ENCODE measurements at places on chromosomes 2 and 18.

DNA sequence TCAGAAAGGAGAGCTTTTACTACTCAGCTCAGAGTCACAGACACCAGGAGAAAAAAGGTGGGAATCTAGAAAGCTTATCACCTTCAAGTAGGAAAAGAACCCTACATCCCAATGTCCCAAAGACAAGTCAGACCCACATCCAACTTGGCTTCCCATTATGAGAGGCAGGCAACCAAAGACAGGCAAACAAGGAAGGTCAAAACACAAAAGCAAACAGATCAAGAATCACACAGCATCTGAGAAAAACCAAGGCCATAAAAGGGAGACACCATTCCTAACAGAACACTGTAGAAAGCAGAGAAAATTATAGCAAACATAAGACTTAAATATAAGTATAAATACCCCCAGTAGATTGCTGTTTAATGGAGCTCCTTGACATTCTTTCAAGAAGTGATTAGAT is 40.7 kb downstream of the SLC3A1 start:
- no peak for DNase-seq

- DNase-seq = peak; percentile 68
These were observed 37.0 kb downstream of the TPRKB start for GRCh38 chr2:73700131-73700611.

DNA sequence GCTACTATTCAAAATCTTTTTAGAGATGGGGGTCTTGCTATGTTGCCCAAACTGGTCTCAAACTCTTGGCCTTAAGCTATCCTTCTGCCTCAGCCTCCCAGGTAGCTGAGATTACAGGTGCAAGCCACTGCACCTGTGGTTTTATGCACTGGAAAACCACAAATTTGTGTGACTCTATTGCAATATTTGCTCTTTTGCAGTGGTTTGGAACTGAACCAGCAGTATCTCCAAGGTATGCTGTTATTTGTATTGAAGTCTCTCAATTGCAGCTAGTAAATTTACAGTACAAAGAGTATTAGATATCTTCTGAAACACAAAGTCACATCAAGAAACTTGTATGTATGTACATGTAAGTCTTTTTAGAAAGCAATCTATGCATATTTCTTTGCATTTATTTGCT is 46.2 kb downstream of the PPP4R1 start:
- no peak for DNase-seq

GRCh38 chr2:204051476-204051875 is 114.9 kb downstream of the ICOS start:
- no peak for DNase-seq

- DNase-seq = no peak
These were observed 304.8 kb downstream of the RND3 start for GRCh38 chr2:150182566-150183235.

DNA sequence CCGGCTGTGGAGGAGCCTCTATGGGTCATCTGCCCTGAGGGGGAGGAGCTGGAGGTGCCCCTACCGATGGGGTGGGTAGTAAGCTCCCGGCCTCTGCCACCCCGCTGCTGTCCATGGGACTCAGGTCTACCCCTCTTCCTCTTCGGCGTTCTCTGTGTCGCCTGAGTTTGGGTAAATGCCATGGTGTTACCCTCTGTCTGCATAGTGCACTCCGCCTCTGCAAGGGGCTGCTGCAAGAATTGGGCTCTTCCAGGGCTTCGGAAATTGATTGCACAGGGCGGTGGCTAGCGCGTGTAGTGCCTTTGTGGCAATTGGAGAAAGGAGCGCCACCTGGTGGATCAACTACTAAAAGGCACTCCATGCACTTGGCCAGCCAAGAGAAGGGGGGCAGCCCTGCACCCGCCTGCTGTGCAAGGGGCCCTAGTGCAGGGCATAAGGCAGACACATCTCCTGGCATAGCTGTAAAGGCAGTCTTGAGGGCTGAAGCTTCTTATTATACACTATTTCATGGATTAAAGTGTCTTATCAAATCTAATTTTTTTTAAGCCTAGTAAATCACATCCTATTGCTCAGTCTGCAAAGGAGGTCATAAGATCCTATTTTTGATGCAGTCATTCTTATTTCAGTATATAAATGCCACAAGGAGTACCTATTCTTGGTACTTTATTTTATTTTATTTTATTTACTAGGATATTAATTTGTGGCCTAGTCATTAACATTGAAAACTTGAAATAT is 308.9 kb downstream of the PDE11A start:
- DNase-seq = peak; percentile 80

GRCh38 chr18:23283916-23284430 is 148.7 kb downstream of the CABLES1 start:
- DNase-seq = no peak

DNA sequence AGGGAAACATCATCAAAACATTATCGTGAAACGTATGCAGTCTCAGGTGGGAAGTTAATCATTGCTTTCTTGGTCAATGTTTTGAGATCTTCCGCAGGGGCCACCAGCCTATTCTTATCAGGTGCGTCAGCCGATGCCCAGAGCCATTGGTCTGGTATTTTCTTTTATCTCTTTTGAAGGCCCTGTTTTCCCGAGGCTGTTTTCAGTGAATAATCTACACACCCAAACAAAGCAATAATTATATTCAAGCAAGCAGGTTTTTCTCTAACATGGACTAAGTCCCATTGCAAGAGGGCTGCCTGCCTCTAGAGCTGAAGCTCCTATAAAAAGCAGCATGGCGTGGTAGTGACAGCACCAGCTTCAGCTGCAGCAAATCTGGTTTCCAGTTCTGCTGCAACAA is 430.0 kb upstream of the ID2 start:
- no peak for DNase-seq

DNA sequence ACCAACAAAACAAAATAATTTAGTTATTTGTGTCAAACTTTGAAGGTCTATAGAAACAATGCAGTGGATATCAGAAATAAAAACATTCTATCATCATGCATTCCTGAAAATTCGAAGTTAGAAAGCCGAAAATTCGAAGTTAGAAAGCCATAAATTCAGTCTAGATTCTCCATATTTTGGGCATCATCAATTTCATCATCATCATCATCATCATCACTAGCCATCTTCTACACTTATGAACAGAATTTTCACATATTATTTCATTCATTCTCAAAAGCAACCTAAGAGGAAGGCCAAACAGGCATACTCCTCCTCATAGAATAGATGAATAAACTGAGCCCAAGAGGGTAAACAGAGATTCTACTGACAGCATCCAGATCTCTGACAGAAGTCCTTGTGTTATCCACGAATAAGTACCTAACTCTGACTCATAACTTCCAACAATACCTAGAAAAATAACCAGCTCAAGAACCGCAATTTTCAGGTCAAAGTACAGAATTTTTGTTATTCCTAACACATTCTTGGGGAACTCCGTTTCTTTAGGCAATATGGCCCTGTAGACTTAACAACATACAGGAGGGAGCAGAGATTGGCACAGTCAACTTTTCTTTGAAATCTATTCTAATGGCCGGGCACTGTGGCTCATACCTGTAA is 84.7 kb downstream of the TCF4 start:
- no peak for DNase-seq

GRCh38 chr2:179393481-179393880 is 128.8 kb upstream of the SESTD1 start:
- no peak for DNase-seq

DNA sequence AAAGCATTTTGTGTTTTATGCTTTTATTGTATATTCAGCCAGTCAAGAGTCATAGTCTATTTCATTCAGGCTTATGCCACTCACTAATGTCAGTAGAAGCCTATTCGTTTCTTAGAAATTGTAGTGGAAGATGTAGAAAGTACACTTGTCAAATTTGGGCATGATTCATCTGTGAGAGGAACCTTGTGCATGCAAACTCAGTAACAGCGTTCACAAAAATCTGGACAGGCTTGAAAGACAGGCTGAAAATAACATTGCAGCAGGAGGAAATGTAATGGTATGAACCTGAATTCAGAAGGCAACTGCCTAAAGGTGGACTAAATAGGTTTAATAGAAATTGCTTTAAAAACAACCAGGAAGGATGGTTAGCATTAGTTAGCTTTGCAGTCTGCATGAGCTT is 213.5 kb downstream of the CMPK2 start:
- DNase-seq = no peak

GRCh38 chr2:201228271-201228911 is 31.9 kb upstream of the CASP8 start:
- DNase-seq = no peak

- no peak for DNase-seq
These were observed 658.4 kb downstream of the NYAP2 start for GRCh38 chr2:226057914-226058313.

DNA sequence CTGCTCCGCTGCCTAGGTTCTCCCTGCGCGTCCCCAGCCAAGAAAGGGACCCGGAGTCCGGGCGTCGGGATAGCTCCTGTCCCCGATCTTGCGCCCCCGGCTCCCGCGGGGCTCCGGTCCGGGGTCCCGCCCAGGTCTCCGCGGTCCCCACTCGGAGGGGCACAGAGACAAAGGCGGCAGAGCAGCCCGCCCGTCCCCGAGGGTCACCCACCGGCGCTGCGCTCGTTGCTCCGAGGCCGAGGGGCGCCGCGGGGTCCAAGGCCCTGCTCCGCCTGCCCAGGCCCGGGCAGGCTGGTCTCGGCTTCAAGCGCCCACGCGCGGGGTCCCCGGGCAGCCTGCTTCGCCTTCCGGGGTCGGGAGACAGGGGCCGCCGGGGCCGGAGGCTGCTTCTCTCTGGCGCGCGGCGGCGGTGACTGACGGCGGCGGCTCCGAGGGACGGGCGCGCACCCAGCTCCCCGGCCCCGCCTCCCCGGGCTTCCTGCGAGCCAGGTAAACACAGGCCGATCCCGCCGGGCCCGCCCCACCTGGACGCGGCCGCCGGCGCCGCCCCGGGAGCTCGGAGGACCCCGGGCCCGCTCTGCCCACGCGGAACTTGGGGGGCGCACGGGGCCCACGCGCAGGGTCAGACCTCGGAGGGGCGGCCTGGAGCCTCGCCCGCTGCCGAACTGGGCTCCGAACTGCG is at the start of gene MBP:
Gene MBP, minus strand, starts transcription at position 415 of the 682 bp plus-strand sequence. CDS start 27,522 bp downstream, outside the sequence.
- peak; percentile 78 for DNase-seq

- DNase-seq = no peak
These were observed 153.8 kb downstream of the AQP4 start for GRCh38 chr18:26711756-26712155.

DNA sequence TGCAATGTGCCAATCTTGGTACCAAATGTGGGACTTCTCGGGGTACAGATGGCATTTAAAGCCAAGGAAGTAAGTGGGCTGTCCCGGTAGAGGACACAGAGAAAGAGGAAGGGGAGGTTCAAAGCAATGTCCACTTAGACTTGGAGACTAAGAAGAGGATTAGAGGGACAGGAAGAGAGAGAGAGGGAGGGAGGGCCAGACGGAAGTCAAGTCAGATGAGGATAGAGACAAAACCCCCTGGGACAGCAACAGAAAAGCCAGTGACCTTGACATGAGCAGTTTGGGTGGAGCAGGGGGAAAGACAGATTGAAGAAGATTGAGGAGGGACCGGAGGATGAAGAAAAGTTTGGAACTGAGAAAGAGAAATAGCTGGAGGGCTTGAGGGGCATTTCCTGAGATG is 164.5 kb downstream of the NCK2 start:
- no peak for DNase-seq

DNA sequence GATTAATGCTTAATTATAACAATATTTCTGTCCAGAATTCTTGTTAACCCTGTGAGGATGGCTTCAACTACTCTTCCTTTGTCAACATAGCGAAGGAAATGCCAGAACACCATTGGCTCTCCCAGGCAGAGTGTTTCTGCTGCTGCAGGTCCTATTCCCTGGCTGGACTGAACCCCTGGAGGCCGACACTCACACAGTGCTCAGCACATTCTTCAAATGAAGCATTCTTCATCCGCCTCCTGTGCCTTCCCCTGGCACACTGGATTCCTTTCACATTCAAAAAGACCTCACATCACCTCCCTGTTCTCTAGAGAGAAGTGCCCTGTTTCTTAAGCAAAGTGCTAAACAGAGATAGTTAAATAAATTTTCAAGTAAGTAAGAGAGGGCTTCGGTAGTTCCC is 187.3 kb upstream of the MSH6 start:
- DNase-seq = no peak
